Stimulated activated CD4-positive, alpha-beta T cell treated with anti-CD3 and anti-CD28 coated beads, TNF-alpha, amount 100 ng/mL, for 4 hours (primary cell): ENCODE measurements at places on chromosomes 12 and 14.

GRCh38 chr12:18461758-18462157 lies 200.4 kb downstream of the PIK3C2G start:
- DNase-seq, result no peak

DNA sequence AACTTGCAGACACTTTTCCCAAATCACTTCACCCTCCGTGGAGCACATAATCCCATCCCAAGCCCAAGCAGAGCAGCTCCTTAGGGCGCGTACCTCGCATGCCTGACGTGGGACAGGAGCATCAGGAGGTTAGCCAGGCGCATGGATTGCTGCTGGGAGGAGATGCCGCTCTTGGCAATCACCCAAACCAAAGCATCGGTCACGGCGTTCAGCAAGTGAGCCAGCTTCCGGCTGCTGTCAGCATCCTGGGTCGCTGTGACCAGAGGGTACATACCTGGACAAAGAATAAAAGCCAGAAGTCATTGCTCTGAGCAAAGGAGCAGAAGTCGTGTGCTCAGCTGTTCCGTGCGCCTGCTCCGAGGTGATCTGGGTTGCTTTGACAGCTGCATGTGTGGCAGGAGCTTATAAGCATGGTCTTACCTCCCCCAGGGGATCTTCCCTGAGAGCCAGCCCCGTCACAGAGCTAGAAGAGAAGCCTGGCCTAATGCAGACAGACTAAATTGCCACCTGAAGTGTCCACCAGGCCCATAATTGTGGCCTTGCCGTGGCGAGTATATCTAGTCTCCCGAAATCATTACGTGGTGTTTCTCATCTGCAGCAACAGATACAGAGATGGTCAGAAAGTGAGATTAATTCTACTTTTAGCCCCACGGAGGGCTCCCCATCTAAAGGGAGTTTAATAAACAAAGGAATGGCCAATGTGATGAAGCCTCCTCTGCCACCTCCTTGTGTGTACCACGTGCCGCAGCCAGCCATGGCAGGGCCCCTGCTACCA lies 59.1 kb downstream of the ESR2 start:
- no peak for DNase-seq

DNA sequence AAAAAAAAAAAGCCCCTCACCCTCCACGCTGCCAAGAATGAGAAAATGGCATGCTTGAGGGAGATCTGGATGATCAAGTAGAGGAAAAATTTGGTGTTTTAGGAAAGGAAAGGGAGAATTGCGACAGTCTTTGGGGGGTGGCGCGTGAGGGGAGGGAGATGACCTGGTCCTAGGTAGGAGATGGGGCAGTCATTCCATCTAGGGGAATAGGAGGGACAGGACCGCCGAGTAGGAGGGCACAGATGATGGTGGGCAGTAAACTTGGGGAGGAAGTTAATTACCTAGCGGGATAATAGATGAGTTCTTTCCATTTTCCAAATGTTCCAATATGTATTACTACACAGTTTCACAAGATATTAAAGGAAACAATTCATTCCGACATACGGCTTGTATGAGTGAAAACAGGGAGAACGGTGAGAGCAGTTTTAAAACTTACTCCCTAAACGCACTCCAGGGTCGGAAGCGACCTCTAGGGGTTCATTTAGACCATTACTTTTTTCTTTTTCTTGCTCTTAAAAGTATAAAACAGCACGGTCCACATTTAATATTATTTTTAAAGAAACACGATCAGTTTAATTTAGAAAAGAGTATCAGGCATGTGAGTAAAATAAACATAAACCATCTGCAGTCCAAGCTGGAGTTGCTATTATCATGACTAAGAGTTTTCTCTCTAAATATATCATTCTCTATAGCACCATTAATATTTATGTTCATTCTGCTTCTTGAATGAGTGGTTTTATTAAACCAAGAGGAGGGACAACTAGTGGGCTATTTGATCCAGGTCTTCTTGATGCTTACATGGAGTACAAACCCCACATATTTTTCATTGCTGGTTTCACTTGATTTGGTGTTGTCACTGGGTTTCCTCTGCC lies 3.0 kb upstream of the FNTB start:
- no peak for DNase-seq

- no peak for DNase-seq
Measured at GRCh38 chr12:99302874-99303273, 344.7 kb upstream of the GARIN6 start.

GRCh38 chr14:38716926-38717325 lies 386.1 kb downstream of the SEC23A start:
- no peak for DNase-seq

DNA sequence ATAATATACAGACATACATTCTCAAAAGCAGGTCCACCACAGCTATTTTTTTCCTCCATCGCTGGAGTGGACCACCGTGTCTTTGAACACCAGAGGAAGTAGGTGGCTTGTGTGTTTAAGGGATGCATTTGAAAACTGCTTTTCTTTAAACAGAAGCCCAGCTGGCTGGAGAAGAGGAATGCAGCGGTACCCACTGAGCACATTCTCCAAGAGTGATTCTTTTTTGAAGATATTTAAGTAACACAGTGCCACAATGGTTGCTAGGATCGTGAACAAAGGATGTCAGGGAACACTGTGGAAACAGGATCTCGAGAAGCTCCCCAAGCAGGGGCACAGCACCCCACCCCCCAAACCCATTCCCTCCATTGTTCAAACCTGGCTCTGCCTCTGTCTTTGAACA lies 286.6 kb upstream of the PWP1 start:
- DNase-seq, result no peak

DNA sequence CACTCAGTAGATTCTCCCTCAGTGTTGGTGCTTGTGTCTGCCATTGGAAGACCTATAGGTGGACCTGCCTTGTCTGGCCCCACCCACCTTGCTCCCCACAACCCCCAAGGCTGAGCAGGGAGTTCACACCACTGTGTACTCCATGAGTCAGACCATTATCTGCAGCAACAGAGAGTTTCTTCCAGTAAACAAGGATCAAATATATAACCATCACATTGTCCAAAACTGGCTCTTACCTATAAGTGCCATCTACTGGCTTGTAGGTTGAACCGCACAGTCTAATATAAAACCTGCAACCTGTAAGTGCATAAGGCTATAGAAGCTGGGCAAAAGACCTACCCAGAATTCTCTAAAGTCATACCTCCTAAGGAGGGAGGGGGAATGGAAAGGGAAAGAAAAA lies 7.9 kb downstream of the TAS2R13 start:
- DNase-seq, result no peak

- DNase-seq, result no peak
Measured at GRCh38 chr12:3655328-3655900, 97.5 kb downstream of the CRACR2A start.

- DNase-seq, result no peak
Measured at GRCh38 chr12:67748743-67749040, 100.1 kb downstream of the DYRK2 start.

GRCh38 chr12:48350249-48351021 lies at the start of gene ZNF641:
Gene ZNF641, minus strand, starts transcription at chr12:48350919. Its CDS starts 2,829 bp downstream, at chr12:48348090.
- DNase-seq, result peak; percentile 68

DNA sequence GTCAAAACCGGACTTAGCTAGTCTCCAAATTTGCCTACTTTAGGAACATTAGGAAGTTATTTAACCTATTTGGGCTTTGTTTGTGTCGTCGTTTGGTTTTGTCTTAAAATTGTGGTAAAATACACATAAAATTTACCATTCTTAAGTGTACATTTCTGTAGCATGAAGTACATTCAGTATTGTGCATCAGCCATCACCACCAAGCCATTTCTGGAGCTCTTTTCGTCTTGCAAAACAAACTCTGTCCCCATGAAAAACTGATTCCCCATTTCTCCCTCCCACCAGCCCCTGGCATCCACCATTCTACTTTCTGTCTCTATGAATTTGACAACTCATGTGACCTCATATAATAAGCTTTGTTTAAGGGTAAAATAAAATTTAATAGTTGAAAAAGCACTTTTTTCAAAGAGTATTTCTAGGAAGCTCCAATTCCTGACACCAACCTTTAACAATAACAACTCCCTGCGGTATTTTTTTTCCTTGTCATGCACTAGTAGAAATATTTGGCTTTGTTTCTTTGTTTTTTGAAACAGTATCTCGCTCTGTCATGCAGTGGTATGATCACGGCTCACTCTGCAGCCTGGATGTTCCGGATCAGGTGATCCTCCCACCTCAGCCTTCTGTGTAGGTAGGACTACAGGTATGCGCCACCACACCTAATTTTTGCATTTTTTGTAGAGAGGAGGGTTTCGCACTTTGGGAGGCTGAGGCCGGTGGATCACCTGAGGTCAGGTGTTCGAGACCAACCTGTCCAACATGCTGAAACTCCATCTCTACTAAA lies 3.6 kb upstream of the UBC start:
- DNase-seq, result no peak

- DNase-seq, result no peak
Measured at GRCh38 chr12:63753743-63754142, 26.0 kb upstream of the RXYLT1 start.

DNA sequence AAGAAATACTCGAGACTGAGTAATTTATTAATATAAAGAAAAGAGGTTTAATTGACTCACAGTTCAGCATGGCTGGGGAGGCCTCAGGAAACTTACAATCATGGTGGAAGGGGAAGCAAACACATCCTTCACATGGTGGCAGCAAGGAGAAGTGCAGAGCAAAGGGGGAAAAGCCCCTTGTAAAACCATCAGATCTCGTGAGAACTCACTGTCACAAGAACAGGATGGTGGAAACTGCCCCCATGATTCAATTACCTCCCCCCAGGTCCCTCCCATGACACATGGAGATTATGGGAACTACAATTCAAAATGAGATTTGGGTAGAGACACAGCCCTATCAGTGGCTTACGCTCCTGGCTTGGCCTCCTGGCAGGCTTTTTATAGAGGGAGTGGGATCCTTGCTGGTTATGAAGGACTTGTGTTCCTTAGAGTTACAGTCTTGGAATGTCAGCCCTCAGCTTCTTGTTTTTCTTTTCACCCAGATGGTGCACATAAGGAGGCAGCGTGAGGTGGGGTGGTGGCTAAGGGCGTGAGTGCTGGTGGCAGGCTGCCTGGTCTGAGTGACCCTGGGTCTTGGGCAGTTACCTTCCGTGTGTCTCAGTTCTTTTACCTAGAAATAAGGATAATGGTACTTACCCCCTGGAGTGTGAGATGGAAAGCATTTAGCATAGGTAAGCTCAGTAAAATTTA lies 25.7 kb downstream of the TRAF3 start:
- no peak for DNase-seq

DNA sequence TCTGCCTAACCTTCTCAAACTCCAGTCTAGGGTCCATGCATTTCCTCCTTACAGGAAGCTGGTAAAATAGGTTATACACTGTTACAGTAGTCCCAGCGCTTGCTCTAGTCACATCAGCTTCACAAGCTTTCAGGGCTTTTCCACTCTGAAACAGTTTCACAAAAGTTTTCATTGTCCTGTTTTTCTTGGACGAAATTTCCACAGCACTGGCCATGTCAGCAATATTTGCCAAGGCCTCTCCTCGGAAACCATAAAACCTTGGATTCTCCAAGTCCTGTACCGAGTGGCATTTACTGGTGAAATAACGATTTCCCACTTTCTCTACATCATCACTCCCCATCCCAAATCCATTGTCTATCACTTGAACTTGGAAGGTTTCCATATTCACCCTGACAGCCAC lies 2.1 kb downstream of the MLH3 start:
- no peak for DNase-seq

DNA sequence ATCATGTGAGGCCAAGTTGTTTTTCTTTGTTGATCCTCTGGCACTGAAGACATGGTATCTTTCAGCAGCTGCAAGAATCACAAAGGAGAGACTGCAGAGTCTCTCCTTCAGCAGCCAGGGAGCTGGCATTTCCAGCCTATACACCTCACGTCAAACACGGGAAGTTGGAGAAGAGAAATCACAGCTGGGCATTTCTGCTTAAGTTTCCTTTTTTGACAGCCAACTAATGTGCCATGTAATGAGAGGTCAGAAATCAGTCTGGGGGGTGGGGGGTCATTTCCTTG lies 28.3 kb downstream of the PHLDA1 start:
- DNase-seq, result no peak

DNA sequence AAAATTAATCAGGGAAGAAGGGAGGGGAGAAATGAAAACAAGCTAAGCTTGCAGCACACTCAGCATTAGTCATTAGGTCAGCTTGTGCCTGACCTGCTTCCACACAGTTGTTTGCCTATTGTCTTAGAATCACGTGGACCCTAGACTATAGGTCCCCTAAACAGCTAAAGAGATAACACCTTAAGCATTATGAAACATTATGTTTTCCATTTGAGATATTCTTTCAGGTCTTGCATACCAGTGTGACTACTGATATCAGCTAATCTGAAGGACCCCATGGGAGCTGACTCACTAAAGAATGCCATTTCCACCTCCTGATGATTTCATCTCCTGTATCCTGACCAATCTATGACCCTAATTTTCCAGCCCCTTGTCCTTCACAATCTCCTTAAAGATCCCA lies 154.1 kb upstream of the FUT8 start:
- no peak for DNase-seq

- no peak for DNase-seq
Measured at GRCh38 chr12:10331642-10332239, 24.1 kb downstream of the KLRD1 start.

DNA sequence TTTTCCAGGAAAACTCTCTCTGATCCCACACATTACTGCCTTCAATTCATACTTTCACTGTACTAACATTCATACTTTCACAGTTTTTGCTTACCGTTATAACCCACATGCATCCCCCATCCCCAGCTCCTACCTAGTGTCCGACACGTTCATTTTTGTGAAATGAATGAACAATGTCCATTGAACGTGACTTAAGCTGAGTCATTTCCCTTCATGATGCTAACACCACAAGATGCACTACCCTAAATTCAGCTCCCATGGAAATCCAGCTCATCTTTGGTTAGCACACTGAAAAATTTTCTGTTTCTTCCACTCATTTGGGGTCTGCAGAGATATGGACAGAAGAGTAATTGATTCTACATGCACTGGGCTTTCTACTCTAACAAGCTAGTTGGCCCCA lies 84.7 kb downstream of the GALNT4 start:
- no peak for DNase-seq

- no peak for DNase-seq
Measured at GRCh38 chr12:25518512-25518911, 34.6 kb downstream of the LMNTD1 start.

DNA sequence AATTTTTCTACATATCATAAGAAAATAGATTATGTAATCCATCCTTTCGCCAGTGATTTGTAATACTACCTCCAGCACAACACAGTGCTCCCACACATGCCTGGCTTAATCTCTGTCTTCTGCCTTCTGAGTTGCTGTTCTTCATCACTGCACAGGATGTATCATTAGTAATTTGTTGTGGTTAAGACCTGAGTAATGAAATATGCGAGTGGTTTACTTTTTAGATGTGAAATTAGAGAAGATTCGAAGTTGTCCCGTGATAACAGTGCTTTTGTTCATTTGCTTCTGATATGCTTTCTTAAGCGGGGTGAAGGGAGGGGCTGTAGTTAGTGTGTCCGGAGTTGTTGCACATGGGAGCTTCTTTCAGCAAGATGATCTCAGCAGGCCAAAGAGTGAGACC lies 18.1 kb downstream of the KRT85 start:
- no peak for DNase-seq

DNA sequence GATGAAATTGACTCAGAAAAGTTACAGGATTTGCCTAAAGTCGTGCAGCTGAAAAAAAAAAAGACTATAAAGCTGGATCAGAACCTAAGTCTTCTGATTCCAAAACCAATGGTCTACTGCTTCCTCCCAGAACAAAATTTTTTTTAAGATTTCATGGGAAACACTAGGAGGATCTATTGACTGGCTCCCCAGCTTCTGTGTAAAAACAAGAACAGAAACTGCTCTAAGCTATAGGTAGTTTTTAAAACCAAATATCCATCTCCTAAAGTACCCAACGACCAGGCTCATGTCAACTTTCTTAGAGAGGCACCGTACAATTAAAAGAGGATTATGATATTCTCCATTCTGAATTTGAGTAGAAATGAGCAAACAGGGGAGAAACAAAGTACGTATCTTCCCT lies 9.4 kb downstream of the FMNL3 start:
- DNase-seq, result no peak
